ENCODE measurements at places on chromosomes 16 and 17. TPM values are rescaled to one million over a fixed set of nuclear protein-coding genes. Genes with fewer than 3 reads are reported as not detected.

The UMOD gene
- not detected for polyA plus RNA-seq

The ZG16 gene
- polyA plus RNA-seq, result not detected

The MIEF2 gene
- 13.5 TPM for polyA plus RNA-seq

The ZNF423 gene
- polyA plus RNA-seq, result 32.7 TPM

The MED13 gene
- polyA plus RNA-seq, result 9.8 TPM

The PIRT gene
- 1.6 TPM for polyA plus RNA-seq

The HS3ST3A1 gene
- 0.32 TPM for polyA plus RNA-seq

The CCDC144A gene
- 0.44 TPM for polyA plus RNA-seq

The GRAPL gene
- polyA plus RNA-seq, result not detected

The PIP4K2B gene
- 90.8 TPM for polyA plus RNA-seq

The TEKT5 gene
- not detected for polyA plus RNA-seq

The PYY gene
- polyA plus RNA-seq, result not detected

The HCRT gene
- not detected for polyA plus RNA-seq

The STRADA gene
- 51.6 TPM for polyA plus RNA-seq

The WSCD1 gene
- 50.7 TPM for polyA plus RNA-seq

The C1QTNF1 gene
- 16.9 TPM for polyA plus RNA-seq

The MTSS2 gene
- polyA plus RNA-seq, result 231 TPM

The CCL17 gene
- polyA plus RNA-seq, result not detected

The CFAP52 gene
- 0.49 TPM for polyA plus RNA-seq
